GM19239 (cell line): ENCODE measurements at places on chromosomes 6 and 20.

DNA sequence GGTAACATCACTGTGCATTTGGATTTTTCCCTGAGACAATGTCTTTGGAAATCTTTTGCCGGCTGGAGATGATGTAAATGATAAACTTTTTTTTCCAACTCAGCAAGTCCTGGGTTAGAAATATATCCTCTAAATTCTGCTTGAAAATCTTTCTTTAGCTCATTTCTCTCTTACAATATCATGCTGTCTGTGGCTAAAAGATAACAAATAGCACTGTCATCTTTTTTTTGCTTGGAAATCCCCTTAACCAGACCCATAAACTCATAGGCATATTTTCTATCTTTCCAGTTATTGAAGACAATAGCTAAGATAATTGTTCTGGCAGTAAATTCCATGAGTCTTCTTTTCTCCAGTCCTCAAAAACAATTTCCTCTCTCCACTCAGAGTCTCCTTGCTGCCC, 481.5 kb downstream of the NKAIN2 start:
- no peak for DNase-seq

- DNase-seq, result no peak
Observed at GRCh38 chr6:33313105-33313708, 671 bp downstream of the TAPBP start.

GRCh38 chr6:26476896-26477295, 19.1 kb downstream of the BTN2A1 start:
- DNase-seq, result no peak

- no peak for DNase-seq
Observed at GRCh38 chr6:165390475-165390874, 81.1 kb upstream of the C6orf118 start.

DNA sequence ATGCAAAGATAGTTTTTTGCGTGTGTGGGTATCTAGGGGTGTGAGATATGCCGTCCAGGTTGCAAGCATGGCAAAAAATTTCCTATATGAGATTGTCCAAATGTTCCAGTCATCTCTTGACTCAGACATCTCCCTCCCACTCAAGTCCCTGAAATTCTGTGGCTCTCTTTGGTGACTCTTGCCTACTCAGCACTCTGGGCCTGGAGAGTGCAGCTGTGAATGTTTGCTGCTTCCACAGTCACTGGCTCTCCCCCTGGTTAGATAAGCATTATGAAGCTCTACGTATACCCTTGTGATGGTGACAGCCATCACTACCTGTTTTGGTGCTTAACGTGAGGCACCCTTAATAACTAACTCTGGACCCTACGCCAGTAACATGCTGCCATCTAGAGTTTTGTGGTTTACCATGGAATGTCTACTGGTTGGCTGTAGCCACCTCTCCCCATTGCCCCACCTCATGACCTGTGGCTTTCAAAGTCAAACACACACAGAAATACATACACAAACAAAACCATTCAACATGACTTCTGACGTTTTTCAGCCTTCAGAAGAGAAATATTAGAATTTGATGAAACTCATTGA, 621.9 kb upstream of the CITED2 start:
- peak; percentile 9 for DNase-seq

DNA sequence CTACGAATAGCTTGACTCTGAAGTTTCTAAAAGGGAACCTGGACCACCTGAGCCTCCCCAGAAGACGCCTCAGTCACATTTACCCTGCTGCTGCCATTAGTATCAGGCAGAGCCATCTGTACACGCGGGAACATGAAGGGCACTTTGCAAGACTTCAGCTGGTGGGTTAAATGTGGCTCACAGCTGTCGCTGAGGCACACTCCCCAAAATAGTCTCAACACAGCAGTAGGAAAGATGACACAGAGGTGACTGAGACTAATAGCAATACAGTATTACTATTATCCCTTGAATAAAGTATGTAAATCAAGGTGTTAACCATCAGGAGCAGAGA, 29.0 kb downstream of the PSMB1 start:
- no peak for DNase-seq

DNA sequence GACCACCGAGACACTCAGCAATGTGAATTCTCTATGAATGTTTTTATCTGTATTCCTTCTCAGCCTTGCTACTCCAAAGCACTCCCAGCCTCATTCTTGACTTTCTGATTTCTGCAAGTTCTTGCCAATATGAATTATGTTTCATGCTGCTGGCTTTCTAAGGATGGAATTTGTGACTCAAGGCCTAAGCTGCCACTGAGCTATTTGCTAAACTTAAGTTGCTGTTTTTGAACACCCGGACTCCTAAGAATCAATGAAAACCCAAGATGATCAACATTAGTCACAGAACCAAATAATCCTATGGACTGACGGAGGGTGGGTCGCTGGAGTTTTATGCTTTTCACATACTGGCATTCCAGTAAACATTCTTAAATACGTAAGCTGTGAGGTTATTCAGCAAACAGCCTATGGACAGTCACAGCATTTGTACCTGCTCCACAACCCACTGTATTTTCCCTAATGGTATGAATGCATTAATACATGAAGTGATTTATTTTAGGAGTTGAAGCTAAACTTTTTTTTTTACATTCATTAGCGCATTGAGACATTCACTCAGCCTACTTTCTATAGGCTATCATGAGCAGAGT, 8.2 kb upstream of the PXDC1 start:
- no peak for DNase-seq

DNA sequence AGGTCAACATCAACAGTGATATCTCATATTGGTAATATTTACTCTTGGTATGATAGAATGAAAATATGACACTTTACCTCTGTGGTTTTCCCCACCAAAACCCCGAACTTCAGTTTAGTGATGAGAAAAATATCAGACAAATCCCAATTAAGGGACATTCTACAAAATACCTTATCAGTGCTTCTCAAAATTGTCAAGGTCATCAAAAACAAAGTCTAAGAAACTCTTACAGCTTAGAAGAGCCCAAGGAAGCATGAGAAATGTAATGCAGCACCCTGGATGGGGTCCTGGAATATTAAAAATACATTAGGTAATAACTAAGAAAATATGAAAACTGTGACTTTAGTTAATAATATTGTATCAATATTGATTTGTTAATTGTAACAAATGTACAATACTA, 148.3 kb upstream of the TFAP2D start:
- DNase-seq, result no peak

DNA sequence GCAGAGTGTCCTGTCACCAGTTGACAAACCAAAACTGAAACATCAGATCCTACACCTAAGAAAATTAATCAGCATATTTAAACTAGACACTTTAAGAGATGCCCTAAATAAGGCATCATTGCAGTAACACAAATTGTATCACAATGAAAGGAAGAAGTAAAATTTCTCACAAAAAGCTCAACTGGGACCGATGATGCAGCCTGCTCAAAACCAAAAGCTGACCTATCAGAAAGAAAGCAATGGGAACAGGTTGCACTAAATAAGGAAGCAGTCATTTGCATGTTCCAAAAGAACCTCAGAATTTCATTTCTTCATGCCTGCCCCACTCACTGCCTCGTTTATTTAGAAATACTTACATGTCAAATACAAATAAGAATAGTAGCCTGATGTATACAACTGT, 12.1 kb downstream of the HIVEP2 start:
- no peak for DNase-seq

- no peak for DNase-seq
Observed at GRCh38 chr6:150025201-150025917, at the start of gene RAET1L. TSS of gene RAET1L (minus strand) at chr6:150025532. CDS start at chr6:150025471, 61 bp downstream.

DNA sequence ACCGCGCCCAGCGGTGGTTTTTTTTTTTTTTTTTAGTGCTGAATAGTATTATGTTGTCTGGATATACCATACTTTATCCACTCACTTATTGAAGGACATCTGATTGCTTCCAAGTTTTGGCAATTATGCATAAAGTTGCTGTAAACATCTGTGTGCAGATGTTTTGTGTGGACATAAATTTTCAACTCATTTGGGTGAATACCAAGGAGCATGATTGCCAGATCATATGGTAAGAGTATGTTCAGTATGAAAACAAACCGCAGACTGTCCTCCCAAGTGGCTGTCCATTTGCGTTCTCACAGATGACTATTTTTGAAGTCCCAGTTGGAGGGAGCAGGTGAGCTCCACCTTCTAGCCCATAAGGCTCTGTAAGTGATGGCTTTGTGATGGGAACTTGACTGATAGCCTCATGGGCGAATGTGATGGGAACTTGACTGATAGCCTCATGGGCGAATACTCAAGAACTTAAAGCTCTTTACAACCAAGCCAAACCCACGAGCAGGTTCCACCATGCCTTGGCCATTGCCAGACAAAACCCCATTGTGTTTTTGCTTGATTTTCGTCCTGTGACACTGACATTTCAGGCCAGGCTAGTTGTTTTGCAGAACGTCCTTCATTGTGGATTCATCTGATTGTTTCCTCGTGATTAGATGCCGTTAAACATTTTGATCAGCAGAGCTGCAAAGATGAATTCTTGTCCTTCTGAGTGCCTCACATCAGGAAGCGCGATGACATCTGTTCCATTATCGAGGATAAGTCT, 51.0 kb downstream of the ZBTB2 start:
- no peak for DNase-seq

- no peak for DNase-seq
Observed at GRCh38 chr6:95574811-95575210, 2.5 kb upstream of the MANEA start.
